NCI-H226 (cell line): ENCODE measurements at places on chromosomes 11 and 22.

GRCh38 chr22:21698430-21699329 lies 32.9 kb downstream of the PPIL2 start:
- DNase-seq = no peak

DNA sequence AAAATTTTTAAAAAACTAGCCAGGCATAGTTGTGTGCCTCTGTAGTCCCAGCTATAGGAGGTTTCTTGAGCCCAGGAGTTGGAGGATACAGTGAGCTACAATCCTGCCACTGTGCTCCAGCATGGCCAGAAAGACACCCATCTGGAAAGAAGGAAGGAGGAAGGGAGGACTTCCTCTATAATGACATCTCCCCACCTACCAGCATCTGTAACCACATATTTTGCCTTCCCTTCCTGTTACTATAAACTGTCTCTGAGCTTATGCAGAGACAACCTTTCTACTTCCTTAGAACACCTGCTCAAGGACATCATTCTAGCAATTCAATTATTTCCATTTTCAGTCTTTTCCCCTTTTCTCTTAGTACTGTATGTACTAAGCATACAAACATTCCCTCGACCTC lies 2.2 kb upstream of the NUP160 start:
- no peak for DNase-seq

GRCh38 chr11:126159719-126160344 lies 51.6 kb downstream of the RPUSD4 start:
- DNase-seq = no peak

DNA sequence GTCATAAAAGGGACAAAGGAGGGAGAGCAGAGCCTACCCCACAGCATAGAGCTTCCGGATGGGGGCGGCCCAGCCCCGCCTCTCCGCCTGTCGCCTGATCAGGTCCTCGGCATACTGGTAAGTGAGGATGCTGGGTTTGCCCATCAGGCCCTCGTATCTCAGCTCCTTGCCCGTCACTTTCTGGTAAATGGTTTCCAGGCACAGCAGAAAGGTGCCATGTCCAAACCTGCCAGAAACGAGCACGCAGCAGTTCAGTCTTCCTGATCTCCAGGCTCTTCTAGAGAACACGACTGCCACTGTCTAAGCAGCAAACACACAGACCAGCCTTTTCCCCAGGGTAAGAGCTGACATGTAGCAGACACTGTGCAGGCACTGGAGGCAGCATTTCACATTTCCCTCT lies 17.4 kb upstream of the TMEM121B start:
- no peak for DNase-seq
